ENCODE measurements at places on chromosomes 5 and 9.
A peak's percentile ranks its signal among the peaks of the same experiment; 100 is the strongest.

DNA sequence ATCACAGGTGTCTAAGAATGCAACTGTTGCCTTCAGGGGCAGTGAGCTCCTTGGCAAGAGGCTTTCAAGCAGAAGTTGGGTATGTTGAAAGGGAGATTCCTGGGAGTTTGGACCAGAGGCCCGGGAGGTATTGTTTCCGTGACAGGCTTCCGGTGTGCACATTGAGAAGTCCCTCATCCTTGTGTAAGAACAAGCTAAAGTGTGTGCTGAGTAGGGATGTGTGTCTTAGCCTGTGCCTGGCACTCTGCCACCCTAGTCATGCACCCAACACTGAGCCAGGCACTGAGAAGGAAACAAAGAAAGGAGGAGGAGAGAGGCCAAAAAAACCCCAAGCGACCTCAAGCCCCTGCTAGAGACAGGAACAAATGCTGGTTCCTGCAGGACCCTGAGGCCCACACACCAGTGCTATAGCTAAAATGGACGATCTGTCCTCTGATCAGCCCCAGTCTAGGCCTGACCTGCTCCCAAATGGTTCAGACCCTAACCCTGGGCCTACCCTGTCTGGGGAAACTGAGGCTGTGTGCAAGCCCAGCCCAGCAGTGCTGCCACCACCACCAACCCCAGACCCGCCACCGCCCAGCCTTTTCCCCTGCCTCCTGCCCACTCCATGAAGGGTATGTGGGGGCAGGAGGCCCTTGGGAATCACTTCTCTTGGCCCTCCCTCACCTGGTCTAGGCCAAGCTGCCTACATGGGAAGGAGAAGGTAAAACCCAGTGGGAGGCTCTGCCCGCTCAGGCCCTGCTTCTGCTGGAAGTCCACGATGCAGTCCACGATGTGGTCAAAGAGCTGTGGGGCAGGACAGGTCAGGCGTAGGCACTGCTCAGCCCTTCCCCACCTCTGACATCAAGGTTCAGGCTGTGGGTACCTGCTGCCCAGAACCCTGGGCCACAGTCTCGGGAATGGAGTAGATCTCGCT is 12.6 kb downstream of the HK3 start:
- no peak for DNase-seq

DNA sequence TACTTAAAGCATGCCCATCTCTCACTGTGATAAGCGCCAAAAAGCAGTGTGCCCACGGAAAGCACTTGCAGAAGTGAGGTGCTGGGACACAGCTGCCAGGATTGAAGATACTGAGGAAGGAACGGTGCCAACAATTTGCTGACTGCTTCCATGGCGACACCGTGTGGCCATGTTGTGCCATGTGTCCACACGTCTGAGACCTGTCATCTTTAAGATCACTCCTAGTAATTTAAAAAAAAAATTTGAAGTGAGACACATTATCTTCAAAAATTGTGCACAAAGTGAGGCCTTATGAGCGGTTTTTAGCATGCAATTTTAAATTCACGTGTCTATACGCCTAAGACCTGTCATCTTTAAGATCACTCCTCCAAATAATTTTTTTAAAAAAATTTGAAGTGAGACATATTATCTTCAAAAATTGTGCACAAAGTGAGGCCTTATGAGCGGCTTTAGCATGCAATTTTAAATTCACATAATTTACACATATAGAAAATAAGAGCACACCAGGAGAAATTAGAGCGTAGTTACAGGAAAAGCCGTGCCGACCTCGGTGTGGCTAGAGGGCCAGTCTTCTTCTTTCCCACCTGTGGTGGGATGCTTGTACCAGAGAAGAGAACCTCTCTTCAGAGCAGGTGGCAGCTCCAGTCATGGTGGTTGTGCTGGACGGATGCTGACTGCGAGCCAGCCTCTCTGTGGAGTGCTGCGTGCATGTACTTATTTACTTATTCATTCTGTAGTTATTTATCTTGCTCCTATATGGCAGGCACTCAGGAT is 21.4 kb upstream of the FLT4 start:
- DNase-seq = peak; percentile 76

DNA sequence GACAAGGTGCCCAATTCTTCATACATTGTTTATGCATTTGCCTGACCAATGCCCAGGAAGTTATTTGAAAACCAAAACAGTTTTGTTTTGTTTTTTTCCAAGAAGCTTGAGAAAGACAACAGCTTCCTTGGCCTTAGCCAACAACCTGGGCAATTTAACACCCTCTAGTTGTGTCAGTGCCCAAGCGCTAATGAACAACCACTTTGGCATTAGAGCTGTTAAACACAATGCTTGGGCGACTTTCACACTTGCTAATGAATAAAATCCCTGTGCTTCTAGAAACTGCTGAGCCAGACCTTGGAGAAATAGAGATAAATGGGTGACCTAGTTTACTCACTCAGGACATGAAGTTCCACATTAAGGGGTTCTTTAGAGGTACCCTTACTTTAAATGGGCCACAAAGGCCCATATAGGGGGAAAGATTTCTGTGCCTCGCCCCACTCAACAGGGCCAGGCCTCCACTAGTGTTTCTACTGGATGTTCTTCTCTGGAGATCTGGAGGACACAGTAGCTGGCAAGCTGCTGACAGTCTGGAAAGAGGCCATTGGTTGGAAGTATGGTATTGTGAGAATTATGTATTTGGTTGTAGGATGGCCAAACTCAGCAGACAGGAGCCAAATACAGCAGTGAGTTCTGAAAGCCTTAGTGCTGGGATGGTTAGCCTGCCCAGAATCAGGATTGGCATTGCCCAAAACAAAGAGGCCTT is 179.8 kb downstream of the DOCK8 start:
- DNase-seq = peak; percentile 37

- DNase-seq = no peak
Measured at GRCh38 chr5:6859951-6860638, 146.9 kb downstream of the TENT4A start.

DNA sequence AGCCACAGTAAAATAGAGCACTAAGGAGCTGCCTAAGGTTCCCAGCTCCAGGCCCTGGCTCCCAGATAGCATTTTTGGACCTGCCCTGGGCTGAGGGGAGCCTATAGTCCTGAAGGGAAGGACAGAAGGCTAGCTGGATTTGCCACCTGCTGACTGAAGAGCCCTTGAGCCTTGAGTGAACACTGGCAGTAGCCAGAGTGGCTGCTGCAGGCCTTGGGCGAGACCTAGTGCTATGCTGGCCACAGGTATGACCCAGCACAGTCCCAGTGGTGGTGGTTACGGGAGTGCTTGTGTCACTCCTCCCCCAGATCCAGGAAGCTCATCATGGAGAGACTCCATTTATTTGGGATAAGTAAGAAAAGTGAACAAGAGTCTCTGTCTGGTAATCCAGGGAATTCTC is 10.3 kb upstream of the STX17 start:
- DNase-seq = no peak

DNA sequence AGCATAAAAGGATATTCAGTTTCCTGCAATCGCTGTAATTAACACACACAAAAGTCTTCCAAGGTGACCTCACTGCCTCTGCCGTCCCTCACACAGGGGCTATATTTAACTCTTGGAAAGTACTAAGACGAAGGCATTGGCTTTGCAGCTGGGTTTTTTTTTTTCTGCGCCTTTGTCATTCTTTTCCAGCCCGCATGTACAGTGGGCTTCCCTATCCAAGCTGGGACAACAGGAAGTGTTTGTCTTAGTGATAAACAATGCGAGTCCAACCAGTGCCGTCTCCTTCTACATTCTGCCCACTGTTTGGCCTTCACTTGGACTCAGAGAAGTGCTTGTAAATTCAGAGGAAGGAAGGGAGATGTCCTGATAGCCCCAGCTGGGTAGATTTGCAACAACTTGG is 17.6 kb downstream of the AFAP1L1 start:
- no peak for DNase-seq

GRCh38 chr5:64487283-64487682 is 18.5 kb upstream of the RGS7BP start:
- DNase-seq = no peak

DNA sequence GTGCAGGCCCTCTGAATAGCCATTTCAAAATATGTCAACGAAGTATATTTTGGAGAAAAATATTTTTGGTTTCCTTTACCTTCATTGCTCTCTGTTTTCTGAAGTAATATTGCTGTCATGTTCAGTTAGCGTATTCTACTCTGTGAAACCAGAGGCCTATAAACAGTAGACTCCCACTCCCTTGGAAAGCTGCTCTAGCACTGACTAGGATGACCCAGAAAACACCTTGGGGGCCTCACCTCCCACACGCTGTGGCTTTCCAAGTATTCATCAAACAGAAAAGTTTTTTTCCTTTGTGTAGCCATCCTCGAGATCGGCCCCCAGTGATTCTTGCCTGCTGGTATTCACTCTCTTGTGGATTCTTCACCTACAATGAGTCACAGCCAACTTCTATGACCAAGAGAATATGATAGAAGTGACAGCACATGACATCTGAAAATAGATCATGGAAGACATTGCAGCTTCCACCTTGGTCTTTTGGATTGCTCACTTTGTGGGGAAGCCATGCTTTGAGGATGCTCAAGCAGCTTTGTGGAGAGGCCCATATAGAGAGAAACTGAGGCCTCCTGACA is 28.9 kb upstream of the CTXN3 start:
- DNase-seq = no peak

DNA sequence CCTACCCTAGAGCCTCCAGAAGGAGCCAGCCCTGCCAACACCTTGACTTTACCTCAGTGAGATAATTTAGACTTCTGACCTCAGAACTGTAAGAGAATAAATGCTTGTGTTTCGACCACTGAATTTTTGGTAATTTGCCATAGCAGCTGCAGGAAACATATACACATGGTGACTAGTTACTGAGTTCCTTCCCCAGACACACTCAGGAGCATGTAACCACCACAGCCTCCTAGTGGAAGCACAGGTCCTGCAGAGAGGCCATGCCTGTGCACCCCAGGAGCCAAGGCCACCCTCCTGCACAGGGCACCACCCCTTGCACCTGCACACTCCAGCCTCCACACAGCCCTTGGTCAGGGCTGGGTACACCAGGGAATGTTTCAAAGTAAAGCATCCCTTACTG is 7.6 kb upstream of the CAMSAP1 start:
- no peak for DNase-seq

DNA sequence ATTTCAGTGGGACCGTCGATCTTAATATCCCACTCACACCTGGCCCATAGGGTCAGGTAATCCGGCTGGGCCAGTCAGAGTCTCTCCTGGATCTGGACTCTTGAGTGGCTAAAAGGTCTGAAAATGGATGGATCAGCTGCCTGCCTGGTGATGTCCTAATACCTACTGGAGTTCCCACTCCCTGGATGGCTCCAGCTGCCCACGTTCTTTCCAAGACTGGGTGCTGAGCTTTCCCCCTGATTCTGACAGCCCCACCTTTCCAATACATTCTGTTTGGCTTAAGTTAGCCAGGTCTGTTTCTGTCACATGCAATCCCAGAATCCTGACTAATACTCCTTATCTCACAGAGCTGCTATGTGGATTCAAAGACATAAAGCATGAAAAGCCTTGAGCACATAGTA is 10.2 kb downstream of the SH3PXD2B start:
- no peak for DNase-seq

DNA sequence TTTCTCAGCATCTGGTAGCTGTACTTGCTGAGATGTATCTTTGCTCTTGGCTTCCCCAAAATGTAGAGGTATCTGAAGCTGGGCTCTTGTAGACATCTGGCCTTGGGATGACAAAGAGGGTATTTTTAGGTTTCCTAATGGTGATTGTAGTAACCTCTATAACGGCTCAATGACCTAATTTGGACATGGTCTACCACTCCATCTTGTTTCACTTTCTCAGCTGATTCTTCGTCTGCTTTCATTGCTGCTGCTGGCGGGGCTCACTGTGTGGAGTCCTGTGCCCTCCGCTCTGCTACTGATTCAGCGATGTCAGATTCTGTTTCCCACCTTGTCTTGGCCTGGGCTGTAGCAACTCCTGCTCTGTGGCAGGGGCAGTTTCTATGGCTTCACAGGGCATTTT is 12.7 kb upstream of the MARCHF11 start:
- no peak for DNase-seq

- no peak for DNase-seq
Measured at GRCh38 chr9:76855015-76855414, 50.9 kb downstream of the PRUNE2 start.

DNA sequence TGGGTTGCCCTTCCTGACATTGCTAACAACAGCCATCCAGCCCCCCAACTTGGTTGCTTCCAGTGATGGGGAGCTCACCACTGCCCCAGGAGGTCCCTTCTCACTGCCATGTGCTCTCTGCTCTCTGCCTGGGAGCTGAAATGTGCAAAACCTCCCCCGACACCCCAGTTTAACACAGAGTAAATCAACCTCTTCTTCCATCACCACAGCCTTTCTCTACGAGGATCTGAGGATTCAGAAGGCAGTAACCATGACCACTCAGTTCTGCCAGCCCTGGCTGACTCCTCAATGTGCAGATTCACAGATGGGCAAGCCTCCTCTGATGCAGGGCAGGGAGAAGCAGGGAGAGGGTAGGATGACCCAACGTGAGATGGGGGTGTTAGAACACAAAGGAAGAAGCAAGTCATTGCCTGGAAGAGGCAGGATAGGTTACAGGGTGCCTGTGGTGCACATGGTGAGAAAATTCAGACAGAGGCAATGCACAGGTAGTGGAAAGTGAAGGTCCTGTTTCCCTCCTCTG is 185.0 kb downstream of the DAB2IP start:
- no peak for DNase-seq

- peak; percentile 44 for DNase-seq
Measured at GRCh38 chr5:65482736-65483545, 1.2 kb upstream of the ADAMTS6 start.

DNA sequence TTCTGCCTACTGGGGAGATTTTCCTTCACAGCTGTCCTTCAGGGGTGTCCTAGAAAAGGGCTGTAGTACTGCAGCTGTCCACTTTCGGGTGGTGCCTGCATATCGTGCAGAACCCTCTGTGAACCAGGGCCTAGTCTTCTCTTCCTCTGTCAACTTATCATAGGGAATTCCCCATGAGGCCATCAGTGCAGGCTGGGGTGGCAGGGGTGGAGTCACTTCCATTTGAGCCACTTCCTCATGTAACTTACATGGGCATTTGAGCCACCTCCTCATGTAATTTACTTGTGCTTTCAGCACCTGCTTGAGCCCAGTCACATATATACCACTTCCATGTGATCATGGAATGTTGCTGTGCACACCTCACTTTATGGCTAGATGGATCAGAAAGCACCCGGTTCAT is 742.0 kb upstream of the RGMB start:
- no peak for DNase-seq

DNA sequence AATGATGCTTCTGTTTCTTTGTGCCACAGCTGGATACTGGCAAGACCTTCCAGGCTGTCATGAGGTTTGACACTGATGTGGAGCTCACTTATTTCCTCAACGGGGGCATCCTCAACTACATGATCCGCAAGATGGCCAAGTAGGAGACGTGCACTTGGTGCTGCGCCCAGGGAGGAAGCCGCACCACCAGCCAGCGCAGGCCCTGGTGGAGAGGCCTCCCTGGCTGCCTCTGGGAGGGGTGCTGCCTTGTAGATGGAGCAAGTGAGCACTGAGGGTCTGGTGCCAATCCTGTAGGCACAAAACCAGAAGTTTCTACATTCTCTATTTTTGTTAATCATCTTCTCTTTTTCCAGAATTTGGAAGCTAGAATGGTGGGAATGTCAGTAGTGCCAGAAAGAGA is 65.5 kb downstream of the ACO1 start:
- DNase-seq = no peak
